ENCODE measurements at places on chromosomes 3 and 15.

- peak; percentile 55 for DNase-seq
Measured at GRCh38 chr3:31384117-31384516, 148.6 kb upstream of the STT3B start.

DNA sequence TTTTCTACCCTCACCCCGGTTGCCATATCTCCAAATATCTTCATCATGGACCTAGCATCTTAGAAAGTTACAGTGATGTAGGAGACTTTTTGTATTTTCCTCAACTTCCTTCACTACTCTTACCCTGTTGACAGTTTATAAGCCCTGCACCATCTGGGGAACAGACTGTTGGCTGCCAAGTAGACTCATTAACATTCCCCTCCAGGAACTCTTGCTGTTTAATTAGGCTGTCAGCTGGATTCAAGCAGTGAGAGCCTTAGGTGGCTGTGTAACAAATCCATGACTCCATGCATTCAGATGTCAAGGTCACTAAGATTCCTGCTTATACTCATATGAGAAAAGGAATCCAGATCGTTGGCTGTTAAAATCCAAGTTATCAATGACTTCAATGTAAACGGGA is 198.3 kb downstream of the NAALADL2 start:
- DNase-seq = no peak

DNA sequence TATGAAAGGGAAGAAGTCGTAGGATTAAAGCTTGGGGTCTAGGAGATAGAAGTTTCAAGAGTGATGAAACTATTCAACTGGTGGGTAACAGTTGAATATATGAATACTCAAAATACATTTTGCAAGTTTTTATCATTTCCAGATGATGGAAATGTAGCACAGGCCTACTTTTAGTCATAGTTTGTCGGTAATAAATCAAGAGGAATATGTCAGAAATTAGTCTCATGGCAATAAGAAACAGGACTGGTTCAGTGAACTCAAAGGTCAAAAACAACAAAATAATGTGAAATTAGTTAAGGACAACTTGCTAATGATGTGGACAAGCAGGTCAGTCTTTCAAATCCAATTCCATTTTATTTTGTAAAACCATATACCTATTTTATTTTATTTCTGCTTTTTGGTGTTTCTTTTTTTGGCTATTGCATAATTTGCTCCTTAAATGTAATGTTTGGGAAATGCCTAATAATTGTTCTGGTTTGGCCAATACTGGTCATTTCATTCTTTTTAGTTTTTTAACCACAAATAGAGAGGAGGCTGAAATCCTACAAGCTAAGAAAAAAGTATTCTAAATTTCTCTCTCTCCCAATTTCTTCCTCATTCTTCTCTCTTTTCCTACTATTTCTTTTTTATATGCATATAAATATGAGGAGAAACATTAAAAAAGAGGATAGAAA is 195.2 kb upstream of the ARHGEF26 start:
- peak; percentile 61 for DNase-seq

- DNase-seq = no peak
Measured at GRCh38 chr15:73630921-73631362, 2.2 kb downstream of the NPTN start.

GRCh38 chr3:114205541-114205940 is 26.7 kb upstream of the DRD3 start:
- no peak for DNase-seq

DNA sequence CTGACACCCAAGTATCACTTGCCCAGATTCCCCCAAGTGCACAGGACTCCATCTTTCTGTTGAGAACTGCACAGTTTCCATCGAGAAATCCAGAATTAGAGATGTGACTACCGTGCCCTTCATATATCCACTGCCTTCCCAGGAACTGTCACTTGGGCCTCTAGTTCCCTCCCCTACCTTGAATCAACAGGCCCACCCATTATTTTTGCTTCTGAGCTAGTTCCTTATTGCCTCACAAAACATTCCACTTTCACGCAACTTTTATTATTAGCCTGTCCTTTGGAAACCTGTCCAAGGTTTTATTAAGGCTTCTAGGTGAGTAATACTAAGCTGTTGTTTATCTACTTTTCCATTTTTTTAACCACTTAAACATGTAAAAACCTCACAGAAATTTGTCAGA is 17.1 kb upstream of the SLC30A4 start:
- no peak for DNase-seq

DNA sequence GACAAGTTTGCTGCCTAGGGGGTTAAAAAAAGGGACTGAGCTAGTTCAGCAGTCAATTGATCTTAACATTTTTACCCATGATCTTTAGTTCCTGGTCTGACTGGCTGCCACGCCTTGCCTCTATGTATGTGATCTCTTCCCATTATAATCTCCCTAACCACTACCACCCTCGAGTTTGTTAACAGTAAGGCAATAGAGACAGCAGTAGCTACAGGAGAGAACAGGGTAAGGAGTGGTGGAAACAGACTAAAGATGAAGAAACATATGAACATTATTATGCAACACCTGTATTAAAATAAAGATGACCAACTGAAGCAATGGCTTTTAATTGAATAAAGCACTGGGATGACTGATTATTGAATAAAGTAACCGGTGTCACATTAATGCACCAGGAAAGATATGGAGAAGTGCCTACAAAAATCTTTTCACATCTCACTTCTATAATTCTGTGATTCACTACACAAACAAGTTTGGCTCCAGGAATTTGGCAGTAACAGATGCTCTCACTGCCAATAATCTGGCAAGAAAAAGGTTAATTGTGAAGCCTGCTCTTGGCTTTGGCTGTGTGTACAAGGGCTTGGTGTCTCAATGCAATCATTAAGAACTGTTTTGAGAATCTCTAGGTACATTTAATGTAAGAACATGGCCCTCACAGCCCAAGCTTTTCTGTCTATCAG is 95.7 kb downstream of the HHLA2 start:
- DNase-seq = peak; percentile 59

GRCh38 chr3:172342097-172342659 is 106.1 kb downstream of the GHSR start:
- no peak for DNase-seq

DNA sequence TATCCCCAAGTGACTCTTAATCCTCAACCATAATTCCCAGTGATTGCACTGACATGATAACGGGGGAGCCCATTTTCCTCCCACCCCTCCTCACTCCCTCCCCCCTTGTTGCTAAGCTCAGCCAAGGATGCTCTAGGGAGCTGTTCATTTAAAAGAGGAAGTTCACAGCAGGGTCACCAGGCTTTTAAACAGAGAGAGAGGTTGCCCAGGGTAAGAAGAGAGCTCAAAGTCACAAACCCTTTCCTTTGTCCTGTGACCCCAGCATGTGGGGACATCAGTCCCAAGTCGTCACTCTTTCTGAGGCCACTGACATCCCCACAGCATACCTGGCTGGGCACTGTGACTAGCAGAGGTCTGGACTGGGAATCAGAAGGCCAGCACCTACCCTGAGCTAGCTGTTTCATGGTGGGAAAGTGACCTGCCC is 144.1 kb downstream of the RORA start:
- no peak for DNase-seq

GRCh38 chr15:41018534-41018933 is 65.3 kb downstream of the CHAC1 start:
- DNase-seq = no peak

DNA sequence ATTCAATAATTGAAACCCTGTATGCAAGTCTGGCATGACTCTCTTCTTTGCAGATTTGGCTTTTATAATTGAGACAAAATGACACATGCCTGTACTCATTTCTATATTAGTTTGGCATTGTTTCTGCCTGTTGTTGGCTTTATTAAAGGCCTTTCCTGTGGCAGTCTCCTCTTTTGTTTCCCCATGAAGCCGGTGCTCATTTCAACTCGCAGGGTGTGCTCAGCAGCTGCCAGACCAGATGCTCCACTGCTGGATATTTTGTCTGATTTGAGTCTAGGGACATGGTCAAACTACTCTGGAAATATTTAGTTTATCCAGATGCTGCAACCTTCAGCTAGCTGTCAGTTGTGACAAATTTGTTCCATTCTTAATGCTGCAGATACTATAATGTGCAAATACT is 445.3 kb downstream of the NAALADL2 start:
- DNase-seq = no peak

GRCh38 chr15:43518197-43518761 is 871 bp downstream of the MAP1A start:
- peak; percentile 83 for DNase-seq

DNA sequence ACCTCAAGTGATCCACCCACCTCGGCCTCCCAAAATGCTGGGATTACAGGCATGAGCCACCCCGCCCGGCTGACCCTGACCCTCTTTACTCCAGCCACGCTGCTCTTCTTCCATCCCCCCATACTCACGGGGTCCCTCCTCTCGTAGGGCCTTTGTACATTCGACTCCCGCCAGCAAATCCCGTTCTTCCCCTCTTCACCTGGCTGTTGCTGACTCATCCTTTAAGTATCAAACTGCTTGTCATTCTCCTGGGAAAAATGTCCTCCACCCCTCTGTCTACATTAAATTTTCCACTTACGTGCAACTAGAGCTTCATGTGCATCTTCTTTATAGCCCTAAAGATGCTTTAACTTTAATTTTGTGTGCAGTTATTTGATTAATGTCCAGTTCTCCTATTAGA is 203.1 kb downstream of the OPA1 start:
- DNase-seq = no peak

- no peak for DNase-seq
Measured at GRCh38 chr3:180926526-180926925, 14.1 kb downstream of the FXR1 start.

DNA sequence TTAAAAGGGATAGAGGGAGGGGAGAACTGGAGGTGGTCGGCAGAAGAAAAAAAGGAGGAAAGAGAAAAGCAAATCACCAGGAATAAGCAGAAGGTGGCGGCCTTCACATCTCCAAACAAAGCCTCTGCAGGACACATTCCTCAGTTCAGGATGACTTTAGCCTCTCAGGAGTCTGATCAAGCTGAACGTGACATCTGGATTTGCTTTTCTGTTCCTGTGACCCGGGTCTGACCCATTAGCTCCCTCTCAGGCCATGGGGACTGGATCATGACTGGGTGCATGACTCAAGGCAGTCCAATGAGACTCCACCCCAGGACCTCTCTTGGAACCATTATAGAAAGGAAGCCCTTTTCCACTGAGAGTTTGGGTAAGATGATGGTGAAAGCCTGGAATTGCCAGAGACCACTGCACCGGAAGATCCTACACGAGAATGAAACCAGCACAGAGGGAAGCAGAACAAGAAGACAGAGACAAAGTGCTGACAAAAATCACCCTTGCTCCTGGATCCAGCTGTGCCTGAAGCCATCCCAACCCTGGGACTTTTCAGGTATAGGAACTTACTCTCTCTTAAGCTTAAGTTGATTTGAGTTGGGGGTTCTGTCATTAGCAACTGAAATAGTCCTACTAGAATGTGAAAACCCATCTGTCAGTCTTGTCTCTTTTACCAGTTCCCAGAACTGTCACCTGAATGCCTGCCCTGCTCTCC is 45.4 kb upstream of the RAD18 start:
- peak; percentile 56 for DNase-seq

- no peak for DNase-seq
Measured at GRCh38 chr3:127173516-127174166, 19.3 kb upstream of the PRR23E start.

DNA sequence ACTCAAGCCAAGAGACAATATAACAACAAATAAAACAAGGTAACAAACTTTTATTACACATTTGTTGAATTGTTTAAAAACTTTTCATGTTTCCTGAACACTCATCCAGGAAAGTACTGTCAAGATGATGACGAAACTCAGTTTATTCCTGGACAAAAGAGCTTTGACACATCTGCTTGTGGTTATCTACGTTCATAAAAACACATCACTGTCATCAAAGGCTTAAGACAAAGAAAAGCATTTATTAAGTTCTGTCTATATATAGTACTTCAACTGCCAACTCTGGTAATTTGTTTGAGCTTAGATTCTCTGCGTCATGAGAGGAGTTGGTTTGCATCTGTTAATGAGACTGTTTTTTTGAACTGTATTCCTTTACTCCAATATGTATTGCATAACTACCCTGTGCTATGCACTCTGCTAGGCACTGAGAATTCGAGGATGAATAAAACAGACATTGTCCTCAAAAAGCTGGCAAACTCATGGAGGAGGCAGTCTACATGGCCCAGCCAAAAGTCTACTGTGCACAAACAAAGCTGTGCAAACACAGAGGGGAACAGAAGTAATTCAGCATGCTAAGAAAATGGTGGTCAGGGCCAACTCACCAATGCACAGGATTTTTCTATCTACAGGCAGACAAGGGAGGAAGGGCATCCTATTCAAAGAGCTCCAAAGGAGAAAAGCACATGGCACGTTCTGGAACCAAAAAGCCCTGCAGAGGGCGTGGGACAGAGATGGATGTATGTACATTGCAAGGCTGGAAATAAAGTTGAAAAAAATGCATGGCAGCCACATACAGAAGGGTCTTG is 21.5 kb downstream of the PLD1 start:
- peak; percentile 96 for DNase-seq

DNA sequence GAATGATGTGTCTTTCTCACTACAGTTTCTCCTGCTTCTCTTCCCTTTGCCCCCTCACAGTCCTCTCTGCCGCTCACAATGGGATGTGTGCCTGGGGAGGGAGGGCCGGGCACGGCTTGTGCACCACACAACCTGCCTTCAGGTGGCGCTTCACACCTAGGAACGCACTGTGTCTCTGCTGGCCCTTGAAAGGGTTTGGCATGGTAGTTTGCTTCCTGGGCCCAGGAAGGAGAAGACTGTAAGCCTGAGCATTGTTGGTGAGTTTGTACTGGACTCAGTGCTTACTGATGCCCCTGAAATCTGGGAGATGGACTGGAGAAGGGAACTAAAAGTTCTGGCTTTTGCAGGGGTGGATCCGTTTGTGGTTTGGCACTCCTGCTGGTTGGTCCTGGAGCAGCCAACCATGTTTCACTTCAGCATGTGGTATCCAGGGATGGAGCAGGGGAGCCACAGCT is 9.2 kb downstream of the ALPK3 start:
- DNase-seq = no peak

- DNase-seq = peak; percentile 65
Measured at GRCh38 chr15:41870689-41871081, 23.2 kb downstream of the SPTBN5 start.

- DNase-seq = peak; percentile 57
Measured at GRCh38 chr3:30618526-30618925, 12.1 kb downstream of the TGFBR2 start.

DNA sequence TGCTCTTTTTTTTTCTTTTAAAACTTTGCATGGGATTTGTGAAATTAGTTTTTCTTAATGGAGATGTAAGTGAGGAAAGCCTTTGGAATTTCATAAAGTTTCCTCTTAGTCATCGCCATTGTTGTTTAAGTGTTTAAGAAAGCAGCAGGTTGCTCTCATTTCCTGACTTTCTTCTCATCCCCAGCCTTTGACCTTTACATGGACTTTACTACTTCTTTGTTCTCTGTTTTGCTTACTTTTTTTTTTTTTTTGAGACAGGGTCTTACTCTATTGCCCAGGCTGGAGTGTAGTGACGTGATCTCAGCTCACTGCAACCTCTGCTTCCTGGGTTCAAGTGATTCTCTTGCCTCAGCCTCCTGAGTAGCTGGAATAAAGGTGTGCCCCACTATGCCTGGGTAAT is 38.6 kb downstream of the FBXL2 start:
- DNase-seq = peak; percentile 44
